Natural killer cell (primary cell): ENCODE measurements at places on chromosomes 7 and 10. TPM values are rescaled to one million over a fixed set of nuclear protein-coding genes. Genes with fewer than 3 reads are reported as not detected.

Gene MYPN
- not detected for total RNA-seq

Gene HMX3
- total RNA-seq, result not detected

- no peaks in the 10 kb centered on the region for H3K36me3 ChIP-seq
- no peaks in the 10 kb centered on the region for H3K27me3 ChIP-seq
- no peaks in the 10 kb centered on the region for H3K4me1 ChIP-seq
- H3K4me3 ChIP-seq, result no peak overlapping the region
- H3K27ac ChIP-seq, result no peak overlapping the region
- no peak for DNase-seq
These were observed 133.6 kb downstream of the PPP1R9A start for GRCh38 chr7:95041031-95041430.

DNA sequence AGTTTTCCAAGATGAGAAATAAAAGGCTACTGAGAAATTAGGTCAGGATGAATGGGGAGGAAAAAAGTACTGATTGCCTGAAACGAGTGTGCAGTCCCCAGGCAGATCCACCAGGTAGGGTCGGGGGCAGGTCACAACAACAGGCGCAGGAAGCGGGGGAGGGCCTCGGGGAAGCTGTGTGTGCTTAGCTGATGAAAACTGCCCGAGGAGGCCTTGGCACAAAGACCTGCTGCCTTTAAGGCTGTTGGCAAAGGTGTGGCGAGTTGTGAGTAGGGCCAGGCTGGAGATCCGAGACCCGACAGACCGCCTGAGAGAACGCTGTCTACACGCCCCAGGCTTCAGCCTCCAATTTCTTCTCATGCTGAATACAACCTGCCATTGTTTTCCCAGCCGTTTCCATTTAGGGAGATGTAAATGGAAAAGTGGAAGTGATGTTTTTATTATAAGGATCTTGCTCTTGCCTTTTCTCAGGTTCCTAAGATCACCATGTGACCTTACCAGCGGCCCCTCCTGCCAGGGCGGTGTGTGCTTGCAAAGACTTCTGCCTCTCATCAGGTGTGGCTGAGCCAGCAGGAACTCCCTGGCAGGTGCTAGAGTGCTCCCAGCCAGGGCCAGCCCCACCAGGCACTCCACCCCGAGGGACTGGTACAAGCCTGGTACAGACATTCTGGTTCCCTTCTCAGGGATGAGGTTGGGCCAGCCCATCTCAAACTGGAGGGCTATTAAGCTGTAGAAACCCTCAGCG lies 60.8 kb downstream of the DLG5 start:
- no peak for DNase-seq
- peaks cover 41% of the 10 kb centered on the region for H3K4me1 ChIP-seq
- no peaks in the 10 kb centered on the region for H3K27me3 ChIP-seq
- H3K27ac ChIP-seq, result no peak overlapping the region
- peaks cover 10% of the 10 kb centered on the region for H3K36me3 ChIP-seq
- no peak overlapping the region for H3K4me3 ChIP-seq

DNA sequence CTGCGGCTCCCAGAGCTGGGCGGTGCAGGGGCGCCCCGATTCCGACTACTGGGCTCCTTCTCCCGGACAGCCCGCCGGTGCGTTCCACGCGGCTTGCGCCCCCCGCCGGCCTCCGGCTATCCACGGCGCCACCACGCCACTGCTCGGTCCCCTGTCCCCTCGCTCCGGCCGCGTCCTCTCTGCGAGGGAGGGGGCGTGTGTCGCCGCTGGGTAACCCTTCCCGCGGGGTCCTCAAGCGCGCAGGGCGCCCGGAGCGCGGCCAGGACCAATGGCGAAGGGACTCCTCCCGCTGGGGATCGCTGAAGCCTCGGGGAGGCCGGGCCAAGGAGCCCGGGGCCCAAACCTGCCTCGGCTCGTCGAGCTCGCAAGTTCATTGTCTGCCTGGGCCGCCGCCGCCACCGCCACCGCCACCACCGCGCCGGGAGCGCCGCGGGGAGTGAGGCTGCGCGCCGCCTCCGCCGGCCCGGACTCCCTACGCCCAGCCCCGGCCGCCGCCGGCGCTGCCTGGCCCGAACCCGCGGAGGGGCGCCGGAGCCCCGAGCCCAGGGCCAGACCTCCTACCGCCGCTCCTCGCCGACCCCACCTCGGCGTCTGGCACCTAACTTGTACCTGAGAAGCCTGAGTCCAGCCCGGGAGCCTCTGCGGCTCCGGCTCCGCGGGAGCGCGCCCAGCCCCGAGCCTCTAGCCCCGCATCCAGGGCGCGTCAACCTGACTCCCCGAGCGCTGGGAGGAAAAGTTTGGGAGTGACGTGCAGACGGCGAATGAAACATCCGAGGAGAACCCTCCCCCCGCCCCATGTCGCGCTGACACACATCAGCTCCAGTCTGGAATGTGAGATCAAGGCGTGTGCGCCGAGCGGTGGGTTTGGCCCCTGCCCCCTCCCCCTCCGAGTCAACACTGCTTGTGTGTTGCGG lies at the start of gene CHST15:
Gene CHST15 (minus strand): TSS at position 739 of the 914 bp plus-strand sequence. CDS start 47,386 bp downstream, outside the sequence.
- H3K4me1 ChIP-seq, result peaks cover 20% of the 10 kb centered on the region
- peak within 1 kb of the TSS; percentile 50 for H3K4me3 ChIP-seq
- H3K27me3 ChIP-seq, result peaks cover 18% of the 10 kb centered on the region
- H3K27ac ChIP-seq, result peak within 1 kb of the TSS; percentile 58

DNA sequence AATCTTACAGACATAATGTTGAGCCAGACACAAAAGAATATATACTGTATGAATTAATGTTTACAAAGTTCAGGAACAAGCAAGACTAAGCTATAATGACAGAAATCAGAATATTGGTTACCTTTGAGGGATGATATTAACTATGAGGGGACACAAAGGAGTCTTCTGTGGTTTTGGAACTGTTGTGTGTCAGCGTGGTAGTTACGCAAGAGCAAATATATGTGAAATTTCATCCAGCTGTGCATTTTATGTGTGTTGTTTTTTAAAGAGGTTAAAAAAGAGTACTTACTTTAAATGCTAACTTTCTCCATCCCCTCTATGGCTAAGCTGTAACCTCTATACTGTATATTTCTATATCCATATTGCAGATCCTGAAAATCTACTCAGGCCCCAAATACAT lies 14.9 kb downstream of the SLC25A28 start:
- DNase-seq, result no peak
- H3K27me3 ChIP-seq, result no peaks in the 10 kb centered on the region
- H3K4me1 ChIP-seq, result no peaks in the 10 kb centered on the region
- no peak overlapping the region for H3K27ac ChIP-seq
- H3K4me3 ChIP-seq, result no peak overlapping the region

DNA sequence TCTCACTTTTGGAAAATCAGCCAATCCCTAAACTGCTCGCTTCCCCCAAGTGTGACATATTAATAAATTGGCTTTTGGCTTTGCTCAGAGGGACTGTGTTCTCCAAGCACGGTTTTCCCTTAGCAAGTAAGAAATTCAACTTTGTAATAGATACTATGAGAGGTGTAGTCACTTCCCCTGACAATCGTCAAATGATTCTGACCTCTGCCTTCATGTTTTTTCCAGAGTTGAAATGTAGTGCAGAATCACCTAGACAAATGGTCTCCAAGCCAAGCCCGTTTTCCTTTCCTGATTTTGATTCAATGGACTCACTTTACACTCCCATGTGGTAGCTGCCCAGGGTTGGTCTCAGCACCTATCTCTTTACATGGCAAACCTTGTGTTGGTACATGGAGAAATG lies 99.1 kb downstream of the ARL4A start:
- no peak for DNase-seq
- H3K27me3 ChIP-seq, result no peaks in the 10 kb centered on the region
- no peaks in the 10 kb centered on the region for H3K4me1 ChIP-seq
- H3K36me3 ChIP-seq, result no peaks in the 10 kb centered on the region
- H3K27ac ChIP-seq, result no peak overlapping the region

- DNase-seq, result no peak
- no peaks in the 10 kb centered on the region for H3K27me3 ChIP-seq
- H3K4me1 ChIP-seq, result no peaks in the 10 kb centered on the region
These were observed 15.3 kb downstream of the MYH16 start for GRCh38 chr7:99287779-99288534.

DNA sequence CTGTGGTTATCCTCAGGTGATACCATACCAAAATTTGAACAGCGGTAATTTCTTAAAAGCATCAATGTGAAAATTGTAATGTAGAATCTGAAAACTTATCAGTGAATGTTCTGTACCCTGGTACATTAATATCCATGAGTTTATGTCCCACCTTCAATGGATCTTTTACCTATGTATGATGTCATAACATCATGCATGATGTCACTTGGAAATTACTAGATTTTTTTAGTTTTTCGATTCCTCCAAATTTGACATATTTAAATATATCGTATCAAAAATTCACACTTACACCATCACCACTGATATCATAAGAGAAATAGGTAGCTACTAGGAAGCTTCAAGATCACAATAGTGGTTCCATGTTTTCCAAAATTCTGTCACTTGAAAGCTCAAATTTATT lies 95.0 kb upstream of the AKR1E2 start:
- DNase-seq, result no peak
- H3K4me3 ChIP-seq, result no peak overlapping the region
- no peak overlapping the region for H3K27ac ChIP-seq
- no peaks in the 10 kb centered on the region for H3K4me1 ChIP-seq

GRCh38 chr10:125035136-125035535 lies 93.2 kb downstream of the ZRANB1 start:
- no peaks in the 10 kb centered on the region for H3K27me3 ChIP-seq
- H3K4me3 ChIP-seq, result no peak overlapping the region
- H3K27ac ChIP-seq, result no peak overlapping the region
- DNase-seq, result no peak

- H3K27ac ChIP-seq, result no peak overlapping the region
- no peak overlapping the region for H3K4me3 ChIP-seq
- DNase-seq, result no peak
- H3K36me3 ChIP-seq, result no peaks in the 10 kb centered on the region
These were observed 288.2 kb upstream of the ZMIZ1 start for GRCh38 chr10:78780551-78780961.
